ENCODE measurements at places on chromosomes 16 and 17.
A peak's percentile ranks its signal among the peaks of the same experiment; 100 is the strongest.

DNA sequence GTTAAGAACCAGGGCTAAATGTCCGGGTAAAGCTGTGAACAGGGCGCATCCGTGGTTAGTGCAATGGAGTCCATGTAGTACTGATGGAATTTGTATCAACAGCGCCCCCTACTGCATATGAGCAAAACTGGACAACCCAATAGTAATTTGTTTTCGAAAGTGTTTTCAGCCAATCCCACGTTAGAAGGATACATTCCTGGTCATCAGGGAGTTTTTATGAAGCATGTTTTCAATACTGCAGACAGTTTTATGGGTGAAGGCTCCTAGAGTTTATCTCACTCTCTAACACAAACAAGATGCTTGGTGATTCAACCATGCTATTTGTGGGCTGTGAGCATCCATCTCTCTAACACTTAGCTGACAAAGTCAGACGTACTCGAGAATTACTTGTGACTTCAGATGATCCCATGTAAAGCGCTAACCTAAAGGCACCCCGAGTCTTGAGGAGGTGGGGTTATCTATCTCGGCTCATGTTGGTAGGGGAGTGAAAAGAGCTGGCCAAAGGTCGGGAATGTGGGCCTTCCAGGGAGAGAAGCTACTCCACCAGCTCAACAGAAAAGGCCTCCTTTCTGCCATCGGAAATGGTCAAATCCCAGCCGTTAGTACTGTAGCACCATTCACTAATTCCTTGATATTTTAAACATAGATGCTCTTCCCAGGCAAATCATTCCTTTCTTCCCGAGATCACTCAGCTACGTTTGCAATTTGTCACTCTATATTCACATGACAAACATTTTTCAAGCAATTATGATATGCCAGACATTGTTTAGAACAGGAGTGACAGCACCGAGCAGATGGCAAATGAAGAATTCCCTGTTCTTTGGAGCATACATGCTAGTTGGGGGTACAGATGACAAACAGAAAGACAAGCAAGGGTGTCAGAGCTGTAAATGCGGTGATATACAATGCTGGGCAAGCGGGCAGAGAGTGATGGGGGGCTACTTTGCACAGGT, 46.9 kb upstream of the HNF1B start:
- DNase-seq = peak; percentile 63

GRCh38 chr17:79562192-79562930, 48.5 kb downstream of the RBFOX3 start:
- DNase-seq = no peak

DNA sequence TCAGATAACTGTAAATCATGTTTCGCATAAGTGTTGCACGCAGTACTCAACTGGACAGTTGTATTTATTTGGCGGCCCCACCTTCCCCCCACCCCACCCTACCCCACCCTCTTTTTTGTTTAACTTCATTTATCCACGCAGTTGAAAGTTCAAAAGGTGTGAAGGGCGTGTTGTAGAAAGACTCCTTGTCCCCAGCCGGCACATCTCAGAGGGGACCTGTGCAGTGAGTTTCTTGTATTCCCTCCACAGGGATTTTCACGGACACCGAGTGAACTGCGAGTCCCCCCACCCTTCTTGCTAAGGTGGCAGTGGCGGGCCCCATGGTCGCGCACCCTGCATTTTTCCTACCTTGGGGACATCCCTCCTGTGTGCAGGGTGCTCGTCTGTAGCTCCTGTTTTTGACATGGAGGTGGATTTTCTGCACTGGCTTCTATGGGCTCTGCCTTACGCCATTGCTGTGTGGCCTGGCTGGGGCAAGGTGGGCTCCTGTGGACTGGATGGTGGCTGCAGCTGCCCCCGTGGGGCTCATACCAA, 36.2 kb downstream of the ADCY7 start:
- no peak for DNase-seq

- DNase-seq = peak; percentile 50
These were observed 633 bp downstream of the CDR2 start for GRCh38 chr16:22373662-22374310.

DNA sequence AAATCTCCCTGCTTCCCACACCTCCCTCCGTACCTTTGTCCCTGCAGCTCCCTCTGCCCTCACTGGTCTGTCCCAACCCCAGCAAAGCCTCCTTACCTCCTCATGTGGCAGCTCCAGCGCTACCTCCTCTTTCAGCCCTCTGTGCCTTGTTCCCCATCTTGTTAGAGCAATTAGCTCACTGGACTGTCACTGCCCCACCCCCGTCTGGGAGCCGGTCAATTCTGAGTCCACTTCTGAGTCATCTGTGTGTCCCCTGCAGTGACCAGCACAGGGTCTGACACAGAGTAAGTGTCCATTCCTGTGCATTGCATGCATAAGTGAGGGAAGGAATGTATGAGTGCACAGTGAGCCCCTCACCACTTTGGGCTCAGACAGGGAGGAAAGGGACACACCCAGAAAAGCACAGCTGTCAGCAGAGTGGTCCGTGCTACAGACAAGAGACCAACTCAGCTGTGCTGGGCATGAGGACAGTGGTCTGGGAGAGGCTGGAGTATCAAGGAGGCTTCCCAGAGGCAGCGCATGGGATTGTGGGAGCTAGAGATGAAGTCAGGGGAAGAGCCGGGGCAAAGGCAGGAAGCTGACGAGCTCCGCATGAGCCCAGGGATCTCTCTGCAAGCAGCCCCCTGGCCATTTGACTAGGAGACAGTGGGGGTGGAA, 45.9 kb downstream of the PITPNM3 start:
- no peak for DNase-seq

DNA sequence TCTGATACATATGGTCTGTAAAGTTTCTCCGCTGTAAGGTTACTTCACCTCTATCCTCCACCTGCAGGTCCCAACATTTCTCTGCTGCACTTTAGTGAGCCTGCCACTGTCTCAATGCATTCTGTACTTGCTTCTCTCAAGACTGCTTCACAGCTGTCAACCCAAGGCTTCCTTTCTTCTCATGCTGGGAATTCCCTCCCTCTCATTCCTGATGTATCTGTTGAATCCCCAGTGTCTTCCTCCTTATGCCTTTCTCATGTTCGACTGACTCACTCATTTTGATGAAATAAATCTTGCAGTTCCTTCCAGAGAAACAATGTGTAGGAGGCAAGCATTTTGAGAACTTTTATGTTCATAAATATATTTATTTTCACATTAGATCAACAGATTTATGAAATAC, 288.3 kb downstream of the CNTNAP4 start:
- DNase-seq = no peak

GRCh38 chr16:67115639-67116038, 5.9 kb downstream of the PHAF1 start:
- DNase-seq = no peak

GRCh38 chr17:207775-208174, 26.3 kb upstream of the DOC2B start:
- no peak for DNase-seq

DNA sequence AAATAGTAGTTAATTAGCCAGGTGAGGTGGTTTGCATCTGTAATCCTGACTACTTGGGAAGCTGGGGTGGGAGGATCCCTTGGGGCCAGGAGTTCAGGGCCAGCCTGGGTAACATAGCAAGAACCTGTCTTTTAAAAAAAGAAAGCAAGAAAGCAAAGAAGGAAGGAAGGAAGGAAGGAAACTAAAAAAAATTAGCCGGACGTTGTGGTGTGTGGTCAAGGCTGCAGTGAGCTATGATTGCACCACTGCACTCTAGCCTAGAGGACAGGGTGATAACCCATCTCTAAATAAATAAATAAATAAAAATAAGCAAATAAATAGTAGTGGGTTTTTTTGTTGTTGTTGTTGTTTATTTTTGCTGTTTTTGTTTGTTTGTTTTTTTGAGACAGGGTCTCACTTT, 39.3 kb upstream of the MAP2K6 start:
- peak; percentile 32 for DNase-seq

DNA sequence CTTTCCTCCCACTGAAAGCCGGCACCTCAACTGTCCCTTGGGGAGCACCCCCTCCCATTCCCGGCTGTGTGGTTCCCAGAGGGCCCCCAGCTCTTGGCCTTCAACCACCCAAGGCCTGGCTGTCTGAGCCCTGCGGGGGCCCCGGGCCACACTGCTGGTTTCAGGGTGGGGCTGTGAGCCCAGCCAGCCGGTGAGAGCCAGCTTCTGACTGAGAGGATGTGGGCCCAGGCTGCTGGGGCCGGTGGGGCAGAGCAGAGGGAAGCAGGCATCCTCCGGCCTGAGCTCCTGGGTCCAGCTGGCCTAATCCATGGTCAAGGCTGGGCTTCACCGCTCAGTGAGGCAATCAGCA, 875 bp upstream of the LGALS3BP start:
- no peak for DNase-seq

GRCh38 chr17:59620064-59620359, 317 bp downstream of the CLTC start:
- no peak for DNase-seq

- DNase-seq = no peak
These were observed 25.3 kb downstream of the SRL start for GRCh38 chr16:4216596-4216995.

GRCh38 chr17:57986841-57987580, 1.0 kb downstream of the VEZF1 start:
- DNase-seq = peak; percentile 45

DNA sequence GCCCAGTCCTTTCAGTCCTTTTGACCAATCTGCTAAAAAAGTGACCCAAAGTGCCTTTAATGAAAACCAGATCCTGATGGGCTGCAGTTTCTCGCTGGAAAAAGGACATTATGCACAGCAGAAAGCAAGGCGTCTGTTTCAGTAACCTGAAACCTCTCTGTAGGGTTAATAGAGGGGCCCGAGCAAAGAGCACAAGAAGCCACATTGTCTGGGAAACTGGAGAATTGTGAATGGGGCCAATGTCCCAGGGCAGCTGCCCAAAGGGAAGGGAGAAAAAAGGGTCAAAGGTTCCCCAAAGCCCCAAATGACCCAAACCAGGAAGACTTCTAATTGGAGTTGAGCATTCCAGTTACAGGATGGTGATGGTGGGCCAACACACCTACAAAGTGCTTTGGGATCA, 3.0 kb downstream of the OTOA start:
- DNase-seq = no peak

- peak; percentile 19 for DNase-seq
These were observed 435 bp downstream of the RAB40C start for GRCh38 chr16:590188-590814.

- no peak for DNase-seq
These were observed 30.0 kb upstream of the PRSS54 start for GRCh38 chr16:58324792-58325191.

- DNase-seq = peak; percentile 78
These were observed 15.3 kb downstream of the LCMT1 start for GRCh38 chr16:25126820-25127232.

- no peak for DNase-seq
These were observed 44.4 kb downstream of the MAP1LC3B start for GRCh38 chr16:87436225-87437172.

- DNase-seq = no peak
These were observed 9.8 kb downstream of the WSCD1 start for GRCh38 chr17:6079960-6080359.

DNA sequence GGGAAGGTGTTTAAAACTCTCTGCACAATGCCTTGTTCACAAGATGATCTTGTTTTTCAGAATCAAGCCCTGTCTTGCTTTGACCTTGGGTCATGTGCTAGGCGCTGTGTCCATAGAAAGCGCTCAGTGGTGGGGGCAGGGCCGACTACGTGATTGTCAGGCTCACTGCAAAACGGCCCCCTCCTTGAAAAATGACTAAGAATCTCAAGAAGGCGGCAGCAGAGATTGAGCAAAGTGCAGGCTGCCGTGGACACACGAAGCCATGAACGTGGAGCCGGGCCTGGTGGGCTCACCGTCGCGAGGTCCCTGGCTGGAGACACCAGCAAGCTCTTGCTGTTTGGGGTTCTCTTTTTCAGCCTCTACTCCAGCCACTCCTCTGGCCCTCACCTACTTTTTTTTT, 10.2 kb downstream of the ATP2C2 start:
- no peak for DNase-seq

DNA sequence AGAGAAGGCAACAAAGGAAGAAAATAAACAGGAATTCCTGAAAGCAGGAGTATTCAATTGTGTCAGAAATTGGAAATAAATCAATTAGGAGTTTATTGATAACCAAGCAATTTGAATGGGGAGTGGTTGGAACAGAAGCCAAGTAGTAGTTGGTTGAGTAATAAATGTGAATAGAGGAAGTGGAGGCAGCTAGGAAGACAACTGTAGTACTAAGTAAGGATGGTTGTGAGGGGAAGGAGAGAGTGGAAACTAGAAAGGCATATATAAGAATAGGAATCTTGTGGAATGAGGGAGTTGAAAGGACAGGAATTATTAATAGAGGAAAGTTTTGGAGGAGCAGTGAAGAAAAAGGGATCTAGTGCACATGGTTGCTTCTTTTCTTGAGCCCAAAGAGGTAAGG, 34.4 kb downstream of the NFAT5 start:
- peak; percentile 38 for DNase-seq

- no peak for DNase-seq
These were observed 11.4 kb downstream of the SPNS2 start for GRCh38 chr17:4509923-4510617.

GRCh38 chr16:72932050-72932449, 115.9 kb downstream of the ZFHX3 start:
- no peak for DNase-seq

DNA sequence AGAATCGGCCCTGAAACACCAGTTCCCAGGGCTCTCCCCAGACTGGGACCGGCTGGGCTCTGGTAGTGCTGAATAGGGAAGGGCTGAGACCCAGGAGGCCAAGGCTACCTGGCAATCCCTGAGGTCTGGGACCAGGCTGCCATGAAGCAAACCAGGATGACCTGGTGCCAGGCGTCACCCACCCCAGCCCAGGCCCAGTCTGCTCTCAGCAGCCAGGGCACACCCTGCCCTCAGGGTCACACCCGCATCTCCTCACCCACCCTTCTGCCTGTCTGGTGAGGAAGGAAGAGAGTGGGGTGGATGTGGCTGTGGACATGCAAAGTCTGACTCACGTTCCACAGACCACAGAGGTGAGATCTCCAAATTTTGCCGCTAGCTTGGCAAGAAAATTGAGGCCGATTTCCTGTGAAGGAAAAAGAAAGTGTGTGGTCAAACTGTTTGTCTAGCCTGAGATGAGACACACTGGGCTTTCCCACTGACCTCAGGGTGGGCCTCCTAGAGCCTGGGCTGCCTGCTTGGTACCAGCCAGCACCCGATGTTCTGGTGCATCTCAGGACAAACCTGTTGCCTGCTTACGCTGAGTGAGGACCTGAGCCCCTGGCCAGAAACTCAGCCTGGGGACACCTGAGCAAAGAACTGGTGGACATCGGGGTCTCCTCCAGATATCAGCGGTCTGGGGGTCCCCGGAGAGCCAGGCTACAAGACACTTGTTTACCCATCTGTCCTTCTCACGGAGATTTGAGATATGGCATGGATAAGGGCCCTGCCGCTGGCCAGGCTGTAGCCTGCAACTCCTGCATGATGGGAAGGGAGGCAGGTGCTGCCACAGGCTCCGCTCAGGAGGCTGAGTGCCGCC, 6.3 kb upstream of the RAB37 start:
- DNase-seq = no peak

DNA sequence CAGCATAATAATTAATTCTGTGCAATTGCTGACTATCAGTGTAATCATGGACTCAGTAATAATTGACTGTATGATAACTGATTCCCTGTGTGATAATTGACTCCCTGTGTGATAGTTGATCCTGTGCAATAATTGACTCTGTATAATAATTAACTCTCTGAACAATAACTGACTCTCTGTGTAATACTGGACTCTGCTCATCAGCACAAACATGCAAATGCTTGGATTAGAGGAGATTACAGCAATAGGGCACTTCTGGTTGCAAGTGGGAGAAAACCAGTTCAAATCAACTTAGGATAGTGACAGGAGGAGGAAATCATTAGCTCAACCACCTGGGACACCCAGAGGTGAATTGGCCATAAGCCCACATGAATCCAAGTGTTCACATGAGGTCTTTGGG, 582.1 kb downstream of the RBFOX1 start:
- DNase-seq = no peak

- no peak for DNase-seq
These were observed 1.5 kb downstream of the MXRA7 start for GRCh38 chr17:76709077-76709950.
